ENCODE measurements at places on chromosomes 4 and X.

DNA sequence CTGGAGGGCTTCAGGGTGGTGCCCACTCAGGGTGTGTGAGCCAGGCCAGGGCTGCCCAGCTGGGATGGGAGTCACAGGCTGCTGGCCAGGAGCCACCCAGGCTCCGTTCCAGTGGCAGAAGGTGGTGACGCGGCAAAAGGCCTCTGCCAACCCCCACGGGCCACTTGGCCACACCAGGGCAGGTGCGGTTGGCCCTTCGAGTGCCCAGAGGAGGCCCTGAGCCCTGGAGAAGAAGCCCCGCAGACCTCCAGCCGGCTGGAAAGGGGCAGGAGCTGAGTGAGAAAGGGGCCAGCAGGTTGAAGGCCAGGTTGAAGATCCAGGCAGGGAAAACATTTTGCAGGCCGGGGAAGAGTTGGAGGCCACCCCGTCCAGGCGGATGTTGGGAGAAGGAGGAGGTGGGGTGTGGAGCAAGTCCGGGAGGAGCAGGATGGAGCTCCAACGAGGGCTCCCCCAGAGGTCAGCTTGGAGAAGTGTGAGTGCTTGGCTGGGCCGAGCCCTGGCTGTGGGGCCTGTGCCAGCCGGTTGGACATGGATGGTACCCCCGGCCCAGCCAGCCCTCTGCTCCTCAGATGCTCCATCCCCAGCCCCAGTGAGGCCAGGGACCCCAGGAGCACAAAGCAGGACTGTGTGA, 2.8 kb upstream of the CPLX1 start:
- no peak for DNase-seq

DNA sequence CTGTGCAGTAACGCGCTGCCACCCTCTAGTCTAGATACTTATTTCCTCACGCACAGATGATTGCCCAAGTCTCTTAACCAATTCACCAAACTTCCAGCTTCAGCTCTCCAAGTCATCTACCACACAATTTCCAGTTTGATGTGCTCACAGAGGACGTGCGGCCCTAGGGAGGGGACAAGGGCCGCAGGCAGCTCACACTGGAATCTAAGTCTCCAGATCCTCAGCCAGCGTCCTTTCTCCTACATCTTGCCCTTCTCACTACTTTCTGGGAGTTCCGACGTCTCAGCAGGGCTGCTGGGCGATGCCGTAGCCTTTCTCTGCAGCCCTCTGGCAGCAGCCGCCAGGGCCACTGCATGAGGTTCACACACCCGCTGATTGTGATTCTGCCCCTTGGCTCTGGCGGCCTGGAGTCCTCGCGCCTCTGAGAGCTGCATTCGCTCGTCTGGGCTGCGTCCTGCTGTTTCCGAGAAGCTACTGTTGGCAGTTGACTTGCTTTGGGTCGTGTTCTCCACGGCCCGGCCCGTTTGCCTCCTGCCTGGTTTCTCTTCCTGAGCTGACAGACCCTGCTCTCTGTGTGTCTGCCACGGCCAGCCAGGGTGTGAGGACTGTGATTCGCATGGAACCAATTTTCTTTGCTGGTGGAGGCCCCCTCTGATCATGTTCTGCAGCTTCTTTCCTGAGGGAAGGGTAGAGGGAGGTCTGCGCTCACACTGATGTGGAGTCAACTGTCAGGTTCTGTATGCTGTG, 14.1 kb upstream of the TMEM131L start:
- DNase-seq, result no peak

DNA sequence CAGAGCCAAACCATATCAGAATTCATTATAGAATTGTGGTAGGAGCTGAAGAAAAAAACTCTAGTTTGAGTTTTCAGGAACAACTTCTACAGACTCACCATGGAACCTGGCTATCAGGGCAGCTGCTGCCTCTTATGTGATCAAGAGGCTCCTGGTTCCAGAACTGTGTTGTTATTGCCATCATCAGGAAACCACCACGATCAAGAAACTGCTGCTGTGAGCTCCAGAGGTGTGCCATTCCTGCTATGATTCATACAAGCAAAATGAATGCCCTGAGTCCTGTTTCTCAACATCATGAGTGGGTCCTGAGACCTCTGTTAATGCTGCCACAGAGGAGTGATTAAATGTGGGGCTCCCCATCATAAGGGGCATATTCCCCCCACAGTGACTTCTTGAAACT, 43.7 kb downstream of the TASL start:
- DNase-seq, result no peak

DNA sequence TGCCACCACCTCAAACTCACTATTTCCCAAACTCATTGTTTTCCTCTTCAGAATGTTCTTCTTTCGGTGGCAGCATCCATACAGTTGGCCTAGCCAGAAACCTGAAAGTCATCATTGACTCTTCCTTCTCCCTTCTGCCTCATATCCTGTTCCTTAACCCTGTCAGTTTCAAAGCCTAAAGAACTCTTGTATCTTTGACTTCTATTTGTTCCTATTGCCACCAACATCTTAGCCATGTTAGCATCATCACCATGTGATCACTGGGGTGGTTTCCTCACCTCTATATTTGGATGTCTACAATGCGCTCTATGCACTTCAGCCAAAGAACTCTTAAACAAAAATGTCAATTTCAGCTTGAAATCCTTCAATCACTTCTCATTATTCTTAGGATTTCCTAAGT, 29.0 kb downstream of the DDX60L start:
- no peak for DNase-seq

DNA sequence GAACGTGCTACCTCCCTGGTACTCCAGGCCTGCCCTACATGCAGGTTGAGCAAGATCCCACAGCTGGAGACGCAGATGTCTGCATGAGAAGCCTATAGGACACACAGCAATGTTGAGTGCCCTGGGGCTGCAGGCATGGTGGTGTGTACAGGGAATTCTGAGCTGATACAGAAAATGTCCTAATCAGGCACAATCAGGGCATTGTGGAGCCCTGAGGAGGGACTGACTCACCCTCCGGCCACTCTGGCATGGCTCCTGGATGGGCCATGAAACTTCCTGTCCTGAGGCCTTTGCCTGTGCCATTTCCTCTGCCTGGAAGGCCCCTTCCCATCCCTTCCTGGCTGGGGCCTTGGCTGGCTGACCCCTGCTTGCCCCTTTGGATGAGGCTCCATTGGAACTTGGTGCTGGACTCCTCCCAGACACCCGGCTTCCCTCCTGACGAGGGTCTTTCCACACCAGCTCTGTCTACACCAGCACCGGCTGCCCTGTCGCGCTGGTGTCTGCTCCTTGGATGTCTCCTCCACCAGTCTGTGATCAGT, 16.7 kb upstream of the AFAP1 start:
- DNase-seq, result no peak

GRCh38 chr4:44720371-44720770, 6.0 kb downstream of the GNPDA2 start:
- no peak for DNase-seq

- no peak for DNase-seq
Measured at GRCh38 chr4:1775731-1776500, 17.2 kb upstream of the FGFR3 start.

DNA sequence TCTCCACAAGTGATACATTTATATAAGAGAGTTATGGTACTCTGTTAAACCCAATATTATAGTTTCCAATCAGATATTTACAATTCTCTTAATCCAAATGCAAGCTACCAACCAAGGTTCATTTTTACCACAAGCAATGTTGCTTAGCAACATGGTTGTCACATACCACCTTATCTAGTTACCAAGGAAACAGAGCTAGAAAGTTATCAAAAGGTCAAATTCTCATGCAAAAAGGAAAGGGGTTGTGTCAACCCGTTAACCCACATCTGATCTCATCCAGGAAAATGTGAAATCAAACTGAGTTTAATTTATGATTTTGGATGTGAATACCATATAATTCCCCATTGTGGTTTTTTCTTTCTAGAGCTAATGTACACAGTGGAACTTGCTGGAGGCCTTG, 274.1 kb upstream of the MAGEB2 start:
- no peak for DNase-seq

DNA sequence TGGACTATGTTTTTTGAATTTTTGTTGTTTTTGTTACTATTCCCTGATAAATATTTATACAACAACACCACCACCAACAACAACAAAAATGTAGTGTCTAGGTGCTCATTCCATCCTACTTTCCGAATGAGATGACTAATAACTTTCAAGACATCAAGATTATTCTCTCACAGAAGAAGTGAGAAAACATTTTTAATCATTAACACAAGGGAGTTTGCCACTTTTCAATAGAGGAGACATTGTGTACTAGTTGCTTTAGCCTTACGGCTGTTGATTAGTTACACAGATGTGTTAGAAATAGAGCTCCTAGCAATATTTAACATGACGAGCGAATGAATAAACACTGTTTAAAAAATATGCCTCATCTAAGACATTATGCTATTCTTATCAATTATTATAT, 898.8 kb downstream of the C4orf33 start:
- DNase-seq, result no peak

DNA sequence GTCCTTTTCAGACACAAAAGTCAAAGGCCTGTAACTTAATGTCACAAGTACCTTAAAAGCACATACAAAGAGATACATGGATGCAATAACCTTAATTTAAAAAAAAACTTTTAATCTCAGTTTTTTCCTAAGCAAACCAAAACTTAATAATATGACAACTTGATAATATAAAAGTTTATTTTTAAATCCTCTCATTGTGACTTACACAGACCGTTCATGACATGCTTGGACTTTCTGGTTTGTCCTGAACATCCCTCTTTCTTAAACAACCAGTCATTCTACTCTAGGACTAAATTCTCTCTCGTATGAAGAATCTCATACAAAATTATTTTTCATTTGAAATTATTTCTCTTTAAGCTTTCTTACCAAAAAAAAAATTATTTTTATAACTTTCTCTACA, 43.1 kb upstream of the CYP2U1 start:
- DNase-seq, result no peak

- no peak for DNase-seq
Measured at GRCh38 chrX:43166874-43167273, 388.9 kb upstream of the PPP1R2C start.

- DNase-seq, result no peak
Measured at GRCh38 chr4:166182145-166182544, 309.1 kb downstream of the TLL1 start.

- no peak for DNase-seq
Measured at GRCh38 chr4:7322166-7322991, 112.4 kb downstream of the PSAPL1 start.

GRCh38 chr4:128267745-128268144, 19.9 kb downstream of the PGRMC2 start:
- DNase-seq, result no peak

DNA sequence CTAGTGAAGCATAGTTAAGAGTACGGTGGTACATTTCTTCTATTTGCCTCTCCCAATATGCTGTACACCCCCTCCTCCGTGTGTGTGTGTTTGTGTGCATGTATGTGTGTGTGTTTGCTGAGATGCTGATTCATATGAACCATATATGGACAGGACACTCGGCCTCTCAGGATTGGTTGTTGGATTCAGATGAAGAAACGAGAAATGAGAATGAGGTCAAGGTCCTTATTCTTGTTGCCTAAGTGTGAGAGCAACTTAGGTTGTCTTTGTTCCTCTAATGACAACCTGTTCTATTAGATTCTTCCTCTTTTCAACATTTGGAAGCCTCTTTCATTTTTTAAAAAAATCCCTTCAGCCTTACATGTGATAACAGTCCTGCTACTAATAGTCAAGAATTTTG, 1387.6 kb downstream of the STIM2 start:
- no peak for DNase-seq

DNA sequence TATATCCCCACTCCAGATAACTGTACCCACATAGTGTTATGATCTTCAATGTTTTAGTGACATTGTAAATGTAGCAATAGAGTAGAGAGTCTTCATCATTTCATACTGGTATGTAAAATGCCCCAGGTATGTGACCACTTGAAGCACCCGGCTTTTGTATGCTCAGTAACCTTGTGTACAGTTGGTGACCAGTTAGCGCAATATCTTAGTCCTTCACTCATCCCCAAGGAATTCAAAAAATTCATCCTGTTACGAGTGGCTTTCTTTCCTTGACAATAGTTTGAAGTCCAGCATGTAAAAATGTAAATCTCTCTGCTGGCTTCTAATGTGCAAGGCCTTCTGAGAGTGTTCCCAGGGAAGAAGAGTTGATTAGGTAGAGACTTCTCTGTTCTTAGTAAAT, 145.6 kb downstream of the ARX start:
- DNase-seq, result no peak

GRCh38 chr4:104352211-104352610, 142.5 kb downstream of the CXXC4 start:
- DNase-seq, result no peak

DNA sequence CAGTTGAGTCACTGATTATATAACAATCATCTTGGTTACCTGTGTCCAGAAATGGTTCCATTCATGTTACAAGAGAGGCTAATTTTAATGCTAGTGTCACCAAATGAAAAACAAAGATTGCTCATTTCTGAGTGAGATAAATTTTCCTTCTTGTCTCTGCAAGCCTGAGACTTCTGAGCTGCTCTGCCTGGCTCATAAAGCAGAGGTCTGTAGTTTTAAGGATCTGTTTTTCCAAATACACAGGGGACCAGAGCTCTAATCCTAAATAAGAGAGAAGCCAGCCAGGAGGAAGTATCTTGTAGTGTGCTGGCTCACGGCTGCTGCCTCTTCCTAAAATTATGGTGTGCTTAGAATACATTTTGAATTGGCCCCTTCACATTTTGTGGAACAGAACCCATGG, 42.6 kb downstream of the CLDN34 start:
- DNase-seq, result no peak

GRCh38 chr4:100936661-100937375, 410.5 kb downstream of the PPP3CA start:
- DNase-seq, result no peak

DNA sequence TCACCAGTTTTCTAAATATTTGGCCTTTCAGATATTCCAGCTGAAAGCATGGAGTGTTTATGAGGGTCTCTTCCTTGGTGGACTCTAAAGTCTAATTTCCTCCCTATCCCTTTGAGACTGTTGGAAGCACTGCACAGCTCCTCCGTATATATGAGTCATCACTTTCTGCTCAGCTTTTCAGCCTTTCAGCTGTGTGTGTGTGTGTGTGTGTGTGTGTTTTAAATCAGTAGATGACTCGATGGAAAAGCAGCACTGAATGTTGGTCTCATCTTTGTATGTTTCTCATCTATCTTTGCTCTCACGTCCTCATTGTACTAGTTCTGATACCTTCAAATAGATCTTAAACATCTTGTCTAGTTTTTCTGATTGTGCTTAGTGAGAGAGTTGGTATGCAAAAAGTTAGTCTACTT, 81.6 kb downstream of the ZFX start:
- DNase-seq, result no peak

DNA sequence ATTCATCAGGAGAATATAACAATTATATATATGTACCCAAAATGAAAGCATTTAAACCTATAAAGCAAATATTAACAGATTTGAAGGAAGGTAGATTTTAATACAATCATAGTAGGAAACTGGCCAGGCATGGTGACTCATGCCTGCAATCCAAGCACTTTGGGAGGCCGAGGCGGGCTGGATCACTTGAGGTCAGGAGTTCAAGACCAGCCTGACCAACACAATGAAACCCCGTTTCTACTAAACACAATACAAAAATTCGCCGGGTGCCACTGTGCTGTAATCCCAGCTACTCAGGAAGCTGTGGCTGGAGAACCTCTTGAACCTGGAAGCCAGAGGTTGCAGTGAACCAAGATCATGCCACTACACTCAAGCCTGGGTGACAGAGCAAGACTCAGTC, 118.3 kb downstream of the KCNIP4 start:
- DNase-seq, result no peak
